Skeletal muscle cell (primary cell): ENCODE measurements at places on chromosomes 2 and 18.
A peak's percentile ranks its signal among the peaks of the same experiment; 100 is the strongest.

- no peak for DNase-seq
Observed at GRCh38 chr2:76464310-76464709, 753.6 kb upstream of the GCFC2 start.

DNA sequence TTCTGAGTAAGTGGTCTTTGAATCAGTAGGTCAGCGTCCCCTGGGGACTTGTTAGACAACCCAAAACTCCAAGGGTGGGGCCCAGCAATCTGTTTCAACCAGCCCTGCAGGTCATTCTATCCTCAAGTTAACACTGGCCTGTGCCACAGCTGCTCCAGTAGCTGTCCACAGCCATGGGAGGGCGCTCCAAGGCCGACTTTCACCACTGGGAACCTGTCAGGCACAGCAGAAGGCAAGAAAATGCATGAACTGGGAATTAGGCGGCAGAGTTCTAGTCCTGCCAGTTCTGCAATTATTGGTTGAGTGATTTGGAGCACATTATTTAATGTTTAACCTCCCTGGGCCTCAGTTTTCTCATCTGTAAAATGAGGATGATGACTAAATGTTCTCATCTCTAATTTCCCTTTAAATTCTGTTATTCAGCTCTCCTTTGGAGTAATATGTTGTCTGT lies 17.4 kb upstream of the MRPL33 start:
- DNase-seq: no peak

DNA sequence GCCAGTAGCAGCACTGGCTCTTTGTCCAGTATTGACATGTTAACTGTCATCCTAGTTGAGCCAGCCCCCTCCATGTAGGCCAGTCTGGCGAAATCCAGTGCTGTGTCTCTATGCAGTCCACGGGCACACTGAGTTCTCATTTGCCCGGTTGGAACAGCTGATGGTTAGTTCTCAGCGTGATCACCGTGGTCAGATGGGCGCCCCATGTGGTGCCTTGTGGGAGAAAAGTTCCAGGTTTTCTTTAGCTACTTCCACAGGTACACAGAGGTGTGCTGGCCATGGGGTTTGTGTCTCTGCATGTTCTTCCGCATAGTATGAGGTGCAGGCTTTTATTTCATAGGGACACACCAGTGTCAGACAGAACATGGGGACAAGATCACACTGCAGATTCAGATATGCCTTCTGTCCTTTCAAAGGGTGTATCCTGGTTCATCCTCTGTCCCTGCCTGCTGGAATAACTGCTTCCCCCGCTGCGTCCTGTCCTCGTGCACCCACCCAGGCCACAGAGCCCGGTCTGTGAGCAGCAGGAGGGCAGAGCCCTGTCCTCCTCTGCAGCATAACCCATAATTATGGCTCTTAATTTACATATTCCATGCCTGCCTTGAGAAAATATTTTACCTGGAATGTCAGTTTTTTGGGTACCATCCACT lies 334.1 kb downstream of the GBX2 start:
- DNase-seq: no peak

- DNase-seq: no peak
Observed at GRCh38 chr2:25056098-25056821, 14.4 kb downstream of the EFR3B start.

- no peak for DNase-seq
Observed at GRCh38 chr18:54150226-54150625, 74.2 kb downstream of the MBD2 start.

DNA sequence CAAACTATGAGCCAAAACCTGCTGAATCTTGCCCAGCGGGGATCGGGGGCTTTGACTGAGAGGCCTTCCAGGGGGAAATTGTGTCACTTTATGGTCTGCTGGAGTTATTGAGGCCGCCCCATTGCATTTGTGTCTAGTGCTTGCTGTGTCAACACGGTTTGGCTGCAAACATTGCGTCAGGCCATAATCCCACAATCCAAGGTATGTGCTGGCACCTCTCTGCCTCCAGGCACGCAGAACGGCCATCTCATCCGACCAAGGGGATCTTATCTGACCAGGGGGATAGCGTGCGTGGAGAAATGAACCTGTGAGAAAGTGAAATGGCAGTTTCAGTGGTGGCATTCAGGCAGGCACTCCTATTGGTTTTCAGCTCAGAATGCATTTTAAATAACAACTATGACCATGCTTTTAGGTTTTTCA lies 18.1 kb upstream of the LYPD6B start:
- DNase-seq: no peak

GRCh38 chr18:44128365-44128764 lies 552.3 kb upstream of the SETBP1 start:
- no peak for DNase-seq

GRCh38 chr2:234970477-234970882 lies 18.7 kb downstream of the SH3BP4 start:
- peak; percentile 69 for DNase-seq

GRCh38 chr2:61421611-61422010 lies 49.3 kb downstream of the USP34 start:
- no peak for DNase-seq

DNA sequence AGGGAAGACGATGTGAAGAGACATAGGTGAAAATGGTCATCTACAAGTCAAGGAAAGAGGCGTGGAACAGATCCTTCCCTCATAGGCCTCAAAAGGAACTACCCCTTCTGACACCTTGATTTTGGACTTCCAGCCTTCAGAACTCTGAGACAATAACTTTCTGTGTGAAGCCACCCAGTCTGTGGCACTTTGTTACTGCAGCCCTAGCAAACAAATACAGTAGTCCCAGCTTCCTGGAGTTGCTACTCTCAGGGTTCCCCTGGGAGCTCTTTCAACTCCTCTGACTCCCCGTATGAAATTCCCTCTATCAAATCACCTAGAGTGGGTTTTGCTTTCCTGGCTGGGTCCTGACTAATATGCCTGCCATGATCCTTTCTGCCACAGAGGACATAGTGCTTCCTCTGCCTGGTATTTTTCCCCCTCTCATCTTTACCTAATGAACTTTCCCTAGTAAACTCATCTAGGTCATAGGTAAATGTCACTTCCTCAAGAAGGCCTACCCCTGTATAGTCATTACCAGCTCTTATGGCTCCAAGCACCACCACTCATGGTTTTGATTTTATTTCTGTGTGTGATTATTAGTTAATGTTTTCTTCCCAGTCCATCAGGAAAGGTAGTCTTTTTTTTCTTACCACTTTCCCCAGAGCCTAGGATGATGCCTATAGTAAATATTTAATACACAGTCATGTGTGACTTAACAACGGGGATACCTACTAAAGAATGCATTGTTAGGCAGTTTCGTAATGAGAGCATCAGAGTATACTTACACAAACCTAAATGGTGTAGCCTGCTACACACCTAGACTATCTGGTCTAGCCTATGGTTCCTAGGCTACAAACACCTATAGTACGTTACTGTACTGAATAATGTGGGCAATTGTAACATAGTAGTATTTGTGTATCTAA lies 111.5 kb upstream of the LGALSL start:
- no peak for DNase-seq

- no peak for DNase-seq
Observed at GRCh38 chr2:201965550-201965949, 68.1 kb upstream of the FZD7 start.

- no peak for DNase-seq
Observed at GRCh38 chr2:217919781-217920351, 82.9 kb downstream of the TNS1 start.

- peak; percentile 73 for DNase-seq
Observed at GRCh38 chr2:195575879-195576401, 81.1 kb upstream of the SLC39A10 start.

DNA sequence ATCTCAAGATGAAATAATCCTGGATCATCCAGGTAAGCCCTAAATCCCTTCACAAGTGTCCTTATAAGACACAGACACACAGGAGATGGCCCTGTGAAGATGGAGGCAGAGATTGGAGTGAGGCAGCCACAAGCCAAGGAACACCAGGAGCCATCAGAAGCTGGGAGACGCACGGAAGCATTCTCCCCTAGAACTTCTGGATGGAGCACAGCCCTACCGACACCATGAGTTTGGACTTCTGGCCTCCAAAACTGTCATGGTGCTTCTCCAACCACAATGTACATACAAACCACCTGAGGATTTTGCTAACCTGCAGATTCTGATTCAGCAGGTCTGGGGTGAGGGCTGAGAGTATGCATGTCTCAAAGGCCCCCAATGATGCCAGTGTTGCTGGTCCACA lies 42.5 kb downstream of the ADD2 start:
- no peak for DNase-seq

DNA sequence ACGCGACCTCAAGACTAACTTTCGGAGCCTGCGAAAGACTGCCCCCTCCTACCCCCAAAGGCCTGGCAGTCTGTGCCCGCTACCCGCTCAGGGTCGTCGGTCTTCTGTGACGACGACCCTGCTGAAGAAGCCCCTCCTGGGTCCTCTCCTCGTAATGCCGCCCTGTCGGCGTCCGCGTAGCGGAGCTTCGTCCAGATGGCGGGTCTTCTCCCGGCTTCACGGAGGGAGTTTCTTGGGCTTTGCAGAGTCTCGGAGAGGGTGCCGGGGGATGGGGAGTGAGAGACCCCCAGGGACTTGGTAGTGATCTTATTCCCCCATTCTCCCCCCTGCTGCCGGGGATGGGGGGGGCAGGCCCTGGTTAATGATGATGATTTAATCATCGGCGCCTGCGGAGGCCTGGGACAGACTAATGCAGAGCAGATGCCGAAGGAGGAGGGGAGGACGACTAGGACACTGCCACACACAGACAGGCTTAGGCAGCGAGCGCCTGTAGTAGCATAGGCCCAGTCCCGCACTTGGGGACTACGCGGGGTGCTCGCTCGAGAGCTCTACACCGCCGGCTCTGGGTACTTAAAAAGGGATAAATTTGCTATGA lies 528 bp upstream of the PCGF1 start:
- no peak for DNase-seq

GRCh38 chr2:152418688-152419087 lies 83.7 kb downstream of the FMNL2 start:
- no peak for DNase-seq

DNA sequence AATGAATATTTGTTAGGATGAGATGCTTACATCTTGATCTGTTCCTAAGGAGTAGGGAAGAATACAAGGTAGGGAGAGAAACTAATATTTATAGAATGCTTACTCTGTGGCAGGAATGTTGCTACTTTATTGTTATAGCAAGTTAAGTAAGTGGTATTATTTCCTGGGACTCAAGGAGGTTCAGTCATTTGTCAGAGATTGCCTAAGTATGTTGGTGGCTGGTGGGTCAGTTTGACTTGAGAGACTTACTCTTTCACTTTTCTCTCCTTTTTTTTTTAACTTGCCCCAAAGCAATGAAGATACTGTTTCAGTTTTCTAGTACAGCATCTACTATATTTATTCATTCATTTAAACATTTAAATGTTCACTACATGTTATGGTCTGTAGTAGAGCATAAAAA lies 209.2 kb upstream of the STON1 start:
- no peak for DNase-seq

DNA sequence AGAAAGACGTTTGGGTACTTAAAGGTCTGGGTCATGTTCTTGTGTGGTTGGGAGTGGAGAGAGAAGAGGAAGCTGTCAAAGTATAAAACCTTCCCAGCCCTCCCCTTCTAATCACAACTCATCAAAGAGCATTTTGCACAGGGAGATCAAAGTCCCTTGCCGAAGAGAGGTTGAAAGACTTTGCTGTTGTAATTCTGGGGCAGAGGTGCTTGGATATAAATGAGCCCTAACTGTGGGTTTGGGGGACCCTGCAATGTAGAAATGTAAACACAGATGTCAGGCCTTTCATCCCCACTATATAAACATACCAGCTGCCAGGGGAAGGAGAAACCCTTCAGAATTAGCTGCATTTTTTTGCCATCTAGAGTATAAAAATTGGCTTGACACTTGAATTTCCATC lies 182.1 kb downstream of the ETAA1 start:
- DNase-seq: no peak

DNA sequence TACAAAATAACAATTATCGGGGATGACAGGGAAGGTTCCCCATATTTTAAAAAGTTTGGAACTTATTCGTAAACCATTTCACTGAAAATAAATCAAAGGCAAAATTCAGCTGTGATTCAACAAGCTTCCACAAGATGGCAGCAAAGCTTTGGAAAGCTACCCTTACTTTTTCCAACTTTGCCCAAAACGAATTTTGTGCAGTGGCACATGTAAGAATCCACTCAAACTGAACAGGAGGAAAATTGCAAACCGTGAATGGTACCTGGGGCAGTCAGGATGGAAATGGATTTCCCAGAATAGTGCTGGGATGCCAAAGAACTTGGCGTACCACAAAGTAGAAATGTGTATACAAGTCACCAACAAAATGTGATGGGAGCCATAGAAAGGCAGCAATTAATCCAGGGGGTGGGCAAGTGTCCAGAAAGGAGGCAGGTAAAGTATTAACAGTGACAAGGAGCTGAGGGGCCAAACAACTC lies 10.7 kb downstream of the RPL31 start:
- DNase-seq: no peak

GRCh38 chr2:6203291-6203959 lies 511.2 kb downstream of the SOX11 start:
- DNase-seq: no peak

DNA sequence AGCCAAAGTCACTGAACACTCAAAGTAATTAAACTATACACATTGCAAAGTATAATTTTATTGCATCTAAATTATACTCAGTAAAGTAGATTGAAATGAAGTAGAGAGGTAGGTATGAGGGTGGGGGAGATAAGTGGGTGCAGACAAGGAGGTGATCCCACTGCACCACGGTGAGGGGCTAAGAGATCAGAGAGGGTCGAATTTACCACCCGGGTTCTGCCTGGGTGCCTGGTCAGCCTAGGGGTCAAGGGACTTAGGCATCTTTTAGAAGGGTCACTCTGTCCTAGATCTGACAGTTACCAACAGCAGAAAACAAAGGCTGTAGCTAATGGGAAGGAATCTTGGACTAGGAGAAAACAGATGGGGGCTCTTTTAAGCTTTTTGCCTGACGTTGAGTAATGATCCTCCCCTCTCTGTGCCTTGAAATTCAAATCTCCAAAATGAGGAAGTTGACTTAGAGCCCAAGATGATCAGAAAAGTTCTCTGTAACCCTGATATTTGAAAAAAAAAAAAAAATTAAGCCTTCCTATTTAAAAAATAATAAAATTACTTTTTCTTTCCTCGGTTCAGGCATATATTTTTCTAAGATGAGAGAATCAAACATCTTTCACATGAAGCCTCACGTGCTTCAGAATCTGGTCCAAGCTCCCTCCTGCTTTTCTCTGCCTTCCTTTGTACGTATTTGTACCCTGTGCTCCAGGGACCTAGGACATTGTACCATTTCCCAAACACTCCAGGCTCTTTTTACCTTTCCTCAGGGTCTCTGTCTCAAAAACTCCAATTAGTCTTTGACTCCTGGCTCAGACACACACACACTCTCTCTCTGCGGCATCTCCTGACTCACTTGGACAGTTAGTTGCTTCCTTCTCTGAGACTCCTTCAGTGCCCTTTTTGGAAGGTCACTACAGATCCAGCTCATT lies 353.9 kb downstream of the CYRIA start:
- DNase-seq: no peak

DNA sequence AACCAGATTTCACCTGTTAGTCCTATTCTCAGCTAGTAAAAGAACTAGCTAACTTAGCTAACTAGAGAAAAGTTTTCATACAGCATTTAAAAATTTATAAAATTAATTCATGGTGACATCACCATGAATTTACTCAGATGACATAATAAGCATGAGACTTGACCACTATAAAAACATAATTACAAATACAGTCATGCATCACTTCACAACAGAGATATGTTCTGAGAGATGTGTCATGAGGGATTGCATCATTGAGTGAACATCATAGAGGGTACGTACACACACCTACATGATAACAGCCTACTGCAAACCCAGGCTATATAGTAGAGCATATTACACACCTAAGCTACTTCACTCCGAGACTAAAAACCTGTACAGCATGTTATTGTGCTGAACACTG lies 481.3 kb upstream of the CHAC2 start:
- peak; percentile 1 for DNase-seq
